ENCODE measurements at places on chromosomes 11 and 22. TPM values are rescaled to one million over a fixed set of nuclear protein-coding genes. Genes with fewer than 3 reads are reported as not detected.
A peak's percentile ranks its signal among the peaks of the same experiment; 100 is the strongest.

DNA sequence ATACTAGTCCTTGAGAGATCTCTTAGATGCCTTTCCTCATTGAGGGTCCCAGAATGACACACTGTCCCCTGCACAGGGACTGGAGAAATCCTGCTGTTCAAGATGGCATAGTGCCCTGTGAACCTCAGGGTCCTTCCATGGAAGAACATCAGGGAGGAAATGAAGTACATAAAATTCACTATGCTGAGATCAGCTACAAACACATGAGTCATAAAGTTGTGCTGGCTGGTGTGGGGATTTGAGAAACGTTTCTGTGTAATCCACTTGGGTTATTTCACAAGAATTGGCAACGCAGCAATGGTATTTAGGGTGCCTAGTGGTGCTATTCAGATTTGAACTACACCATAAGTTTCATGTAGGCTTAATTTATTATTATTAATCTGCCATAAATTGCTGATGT, 174.4 kb downstream of the MAML2 start:
- peak; percentile 97 for DNase-seq

GRCh38 chr22:46795845-46796565, 33.6 kb downstream of the TBC1D22A start:
- no peak for DNase-seq

GRCh38 chr11:2816941-2817421, 68.6 kb downstream of the CDKN1C start:
- no peak for DNase-seq

DNA sequence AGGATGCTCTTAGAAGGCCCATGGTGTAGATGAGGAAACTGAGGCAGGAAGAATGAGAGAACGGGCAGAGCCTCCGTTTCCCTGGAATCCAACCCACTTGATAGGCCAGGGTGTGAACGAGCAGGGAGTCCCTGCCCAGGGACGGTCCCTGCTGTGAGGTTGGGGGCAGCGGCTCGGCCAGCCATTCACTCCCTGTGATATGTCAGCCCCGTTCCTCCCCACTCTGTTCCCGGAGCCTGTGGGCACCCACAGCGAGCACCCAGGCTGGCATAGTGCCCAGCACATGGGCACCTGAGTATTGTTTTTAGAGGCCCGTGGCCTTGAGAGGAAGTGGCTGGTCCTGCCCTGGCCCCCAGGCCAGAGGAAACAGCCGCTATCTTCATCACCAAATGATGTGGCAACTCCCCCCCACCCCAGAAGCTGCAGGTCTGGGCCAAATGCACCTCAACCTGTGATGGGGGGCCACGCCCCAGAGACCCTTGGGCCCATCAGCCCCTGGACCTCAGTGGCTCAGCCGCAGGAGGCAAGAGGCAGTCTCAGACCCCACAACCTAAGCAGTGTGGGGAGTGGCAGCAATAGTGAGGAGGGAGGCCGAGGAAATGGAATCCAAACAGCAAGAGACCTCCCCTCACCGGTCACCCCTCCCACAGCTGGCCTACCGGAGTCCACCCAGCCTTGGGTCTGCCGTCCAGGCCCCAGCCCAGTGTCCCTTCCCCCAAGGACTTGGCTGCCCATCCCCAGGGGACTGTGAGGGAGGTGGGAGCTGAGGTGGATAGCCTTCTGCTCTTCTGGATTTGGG, 2.1 kb downstream of the ALDH3B1 start:
- peak; percentile 29 for DNase-seq

DNA sequence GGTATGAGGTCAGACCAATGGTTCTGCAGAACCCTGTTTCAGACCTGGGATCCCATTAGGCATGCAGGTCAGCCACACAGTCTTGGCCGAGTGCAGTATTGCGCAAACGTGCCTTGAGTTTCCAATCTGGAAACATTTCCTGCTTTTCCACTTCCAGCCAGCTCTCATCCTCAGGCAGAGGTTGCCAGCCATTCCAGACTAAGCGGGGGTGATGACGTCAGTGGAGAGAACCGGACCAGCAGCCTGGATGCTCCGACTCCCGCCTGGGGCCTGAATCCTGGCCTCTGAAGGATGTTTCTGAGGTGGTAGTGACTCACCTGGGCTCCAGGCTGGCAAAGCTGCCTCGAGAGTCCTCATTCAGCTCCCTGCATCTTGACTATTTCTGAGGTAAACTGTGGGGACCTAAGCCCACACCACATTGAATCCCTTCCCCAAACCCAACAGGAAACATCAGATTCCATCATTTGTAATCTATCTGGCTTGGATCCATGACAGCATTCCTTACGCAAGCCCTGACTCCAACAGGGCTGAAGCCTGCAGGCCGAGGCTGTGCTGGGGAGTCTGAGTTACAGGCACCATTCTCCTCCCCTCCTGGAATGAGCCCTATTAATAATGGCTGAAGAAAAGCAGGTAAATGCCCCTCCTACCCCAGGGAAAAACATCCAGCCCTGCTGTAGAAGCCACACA, 83.0 kb downstream of the ABTB2 start:
- peak; percentile 97 for DNase-seq

DNA sequence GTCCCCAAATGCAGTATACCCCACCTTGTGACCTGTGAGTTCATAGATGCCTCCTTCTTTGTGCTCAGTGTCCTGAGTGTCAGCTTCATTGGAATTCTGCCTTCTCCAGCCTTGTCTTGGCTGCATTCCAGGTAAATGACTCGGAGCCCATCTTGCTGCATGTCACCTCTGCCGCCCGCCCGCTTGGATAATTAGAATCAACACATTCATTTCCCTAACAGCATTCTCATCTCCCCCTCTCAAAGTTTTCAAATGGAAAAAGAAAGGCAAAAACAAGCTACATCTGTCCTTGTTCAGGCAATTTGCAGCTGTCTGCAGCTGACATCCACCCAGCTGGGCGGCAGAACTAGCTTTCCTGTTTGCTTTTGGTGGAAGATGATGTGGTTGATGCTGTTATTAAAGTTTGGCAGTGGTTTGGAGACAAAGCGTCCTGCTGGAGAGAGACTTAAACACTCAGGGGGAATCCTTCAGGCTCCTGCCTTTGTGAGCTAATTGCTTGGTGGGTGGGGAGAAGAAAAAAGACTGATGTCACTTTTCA, 198.8 kb upstream of the SEZ6L start:
- DNase-seq: no peak

GRCh38 chr11:131944736-131945135, 574.3 kb downstream of the NTM start:
- DNase-seq: no peak

The SLC22A25 gene
- total RNA-seq: not detected

GRCh38 chr22:47676685-47677084, 914.2 kb downstream of the TBC1D22A start:
- no peak for DNase-seq

The OR2D2 gene
- 0.40 TPM for total RNA-seq

The SHANK3 gene
- 1.7 TPM for total RNA-seq

The RTN4RL2 gene
- not detected for total RNA-seq

The SYCE3 gene
- not detected for total RNA-seq

DNA sequence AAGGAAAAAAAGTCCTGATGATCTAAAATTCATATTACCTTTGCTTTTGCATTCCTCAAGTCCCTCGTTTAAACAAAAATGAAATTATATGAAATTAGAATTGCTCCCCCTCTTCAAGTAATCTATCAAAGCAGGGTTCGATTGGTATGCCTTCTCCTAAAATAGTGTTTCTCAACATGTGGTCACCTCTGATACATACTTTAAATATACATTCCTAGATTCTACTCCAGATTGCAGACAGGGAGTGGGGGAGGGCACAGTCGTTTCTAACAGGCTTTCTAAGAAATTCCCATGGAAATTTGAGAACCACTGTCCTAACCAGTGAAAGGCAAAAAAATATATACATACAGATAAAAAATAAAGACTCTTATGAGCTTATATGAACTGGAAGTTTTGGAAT, 22.6 kb upstream of the IRAG1 start:
- no peak for DNase-seq

GRCh38 chr11:12995188-12995587, 13.9 kb upstream of the RASSF10 start:
- no peak for DNase-seq

DNA sequence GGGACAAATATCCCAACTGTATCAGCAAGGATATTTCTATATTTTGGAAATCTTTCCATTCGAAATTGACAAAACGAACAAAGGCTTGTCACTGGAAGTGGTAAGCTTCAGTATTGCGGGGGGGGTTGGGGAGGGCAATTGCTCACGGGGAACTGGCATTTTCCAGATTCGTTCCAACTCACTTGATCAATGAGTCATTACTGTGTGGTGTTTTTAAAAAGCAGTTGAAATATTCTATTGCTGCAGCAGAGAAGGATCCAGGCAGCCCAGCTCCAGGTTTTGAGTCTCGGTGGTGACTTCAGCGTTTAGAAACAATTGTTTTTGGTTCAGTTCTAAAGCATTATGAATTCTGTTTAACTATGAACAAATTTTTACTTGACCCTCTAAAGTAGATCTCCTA, 33.8 kb upstream of the FBLN1 start:
- DNase-seq: peak; percentile 85

GRCh38 chr11:64056213-64056785, 20.6 kb downstream of the FLRT1 start:
- no peak for DNase-seq

The SLC1A2 gene
- 0.10 TPM for total RNA-seq

- no peak for DNase-seq
These were observed 1.5 kb upstream of the AGBL2 start for GRCh38 chr11:47716692-47717091.

The TEX12 gene
- total RNA-seq: not detected

DNA sequence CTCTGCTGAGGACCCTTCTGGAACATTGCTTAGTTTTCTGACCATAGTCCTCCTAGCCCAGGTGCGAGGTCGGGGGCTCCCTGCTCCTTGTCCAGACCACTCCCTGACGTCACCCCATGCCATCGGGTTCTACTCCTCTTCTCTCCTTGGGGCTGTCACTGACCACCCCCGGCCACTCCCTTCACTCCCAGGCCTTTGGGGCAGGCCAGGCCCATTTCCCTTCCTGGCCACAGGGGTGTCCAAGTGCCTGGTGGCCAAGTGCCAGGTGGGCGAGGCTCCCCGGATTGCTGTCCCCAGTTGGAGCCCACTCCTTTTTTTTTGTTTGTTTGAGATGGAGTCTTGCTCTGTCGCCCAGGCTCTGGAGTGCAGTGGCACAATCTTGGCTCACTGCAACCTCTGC, 19.5 kb downstream of the MRGPRD start:
- DNase-seq: no peak

Measured in renal cortical epithelial cell (primary cell).